Astrocyte of the spinal cord (primary cell): ENCODE measurements at places on chromosomes 3 and 15.
A peak's percentile ranks its signal among the peaks of the same experiment; 100 is the strongest.

DNA sequence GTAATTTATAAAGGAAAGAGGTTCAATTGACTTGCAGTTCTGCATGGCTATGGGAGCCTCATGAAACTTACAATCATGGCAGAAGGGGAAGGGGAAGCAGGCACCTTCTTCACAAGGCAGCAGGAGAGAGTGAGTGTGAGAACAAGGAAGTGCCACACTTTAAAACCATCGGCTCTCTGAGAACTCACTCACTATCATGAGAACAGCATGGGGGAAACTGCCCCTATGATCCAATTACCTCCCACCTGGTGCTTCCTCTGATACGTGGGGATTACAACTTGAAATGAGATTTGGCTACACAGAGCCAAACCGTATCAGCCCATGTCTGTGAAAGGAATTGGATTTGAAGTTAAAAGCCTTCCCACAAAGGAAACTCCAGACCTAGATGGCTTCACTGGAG lies 39.1 kb downstream of the TKT start:
- DNase-seq = no peak

DNA sequence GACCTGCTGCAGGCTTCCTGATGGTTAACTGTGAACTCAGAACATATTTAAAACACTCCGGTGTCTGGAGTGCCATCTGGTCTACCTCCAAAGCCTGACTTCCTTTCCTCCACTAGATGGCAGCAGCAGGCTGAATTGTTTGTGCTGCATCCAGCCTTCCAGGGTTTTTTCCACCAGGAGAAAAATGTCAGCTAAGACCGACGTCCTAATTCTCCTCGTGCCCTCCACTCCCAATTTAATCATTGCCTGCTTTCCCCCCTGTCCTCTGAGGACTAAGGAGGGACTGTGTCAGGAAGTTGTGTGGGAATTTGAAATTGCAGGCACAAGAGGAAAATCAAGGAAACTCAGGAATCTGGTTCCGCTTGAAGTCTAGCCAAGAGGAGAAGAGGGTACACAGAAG lies 165.2 kb upstream of the UMPS start:
- peak; percentile 73 for DNase-seq

GRCh38 chr3:58237941-58238681 lies 519 bp downstream of the ABHD6 start:
- DNase-seq = no peak

GRCh38 chr3:100416176-100416575 lies 14.8 kb downstream of the LNP1 start:
- no peak for DNase-seq

- no peak for DNase-seq
Measured at GRCh38 chr15:82020625-82021394, 25.0 kb downstream of the MEX3B start.

DNA sequence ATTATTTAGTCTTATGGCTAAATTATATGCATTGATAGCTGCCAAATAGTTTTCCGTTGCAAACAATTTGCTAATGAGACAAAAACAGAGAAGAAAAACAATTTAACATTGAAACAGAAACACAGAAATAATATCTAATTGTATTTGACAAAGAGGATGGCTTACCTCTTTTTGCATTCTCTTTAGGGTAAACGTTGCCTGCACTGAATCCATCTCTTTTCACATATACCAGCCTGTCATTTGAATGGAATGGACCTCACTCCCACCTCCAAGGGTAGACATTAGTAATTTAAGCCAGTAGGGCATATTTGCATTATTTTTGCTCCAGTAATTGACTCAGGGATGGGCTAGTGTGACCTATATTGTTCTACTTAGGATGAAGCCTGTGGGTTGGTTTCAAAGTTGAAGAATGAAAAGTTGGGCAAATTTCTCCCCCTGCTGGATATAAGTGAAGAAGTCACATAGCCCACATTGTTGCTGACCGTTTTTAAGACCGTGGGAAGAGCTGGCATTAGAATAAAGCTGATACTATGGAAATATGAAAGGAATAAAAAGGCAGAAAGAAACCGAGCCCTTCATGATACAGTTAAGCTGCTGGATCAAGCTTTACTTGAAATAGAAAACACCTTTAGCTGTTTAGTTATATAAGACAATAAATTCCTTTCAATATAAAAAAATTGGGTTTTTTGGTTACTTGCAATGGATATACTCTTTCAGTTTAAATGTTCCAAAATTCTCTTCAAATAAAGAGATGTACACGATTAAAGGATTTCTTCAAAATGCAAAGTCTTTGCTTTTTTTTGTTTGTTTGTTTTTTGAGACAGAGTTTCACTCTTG lies 26.9 kb downstream of the PIERCE2 start:
- peak; percentile 71 for DNase-seq

DNA sequence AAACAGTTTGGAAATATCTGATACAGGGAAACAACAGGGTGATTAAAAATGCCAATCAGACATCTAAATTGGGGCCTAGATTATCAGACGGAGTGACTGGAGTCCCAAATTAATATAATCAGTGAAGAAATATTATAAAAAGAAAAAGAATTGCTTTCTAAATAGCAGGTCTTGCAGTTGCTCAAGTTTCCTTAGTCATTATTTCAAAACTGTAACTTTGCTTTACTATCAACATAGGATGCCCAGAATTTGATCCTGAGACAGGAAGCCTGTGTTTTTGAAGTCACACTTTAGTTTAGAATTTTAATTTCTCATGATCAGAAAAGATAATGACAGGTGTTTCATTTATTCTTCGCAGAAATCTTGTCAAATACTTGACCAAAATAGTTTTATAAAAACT lies 105.9 kb downstream of the IL1RAP start:
- DNase-seq = no peak

- peak; percentile 60 for DNase-seq
Measured at GRCh38 chr3:154954757-154955156, 125.4 kb upstream of the MME start.

GRCh38 chr3:154182975-154183374 lies 61.8 kb downstream of the ARHGEF26 start:
- no peak for DNase-seq

GRCh38 chr3:62145086-62145757 lies 228.1 kb downstream of the FEZF2 start:
- no peak for DNase-seq

GRCh38 chr3:149332227-149332765 lies 1.1 kb downstream of the TM4SF18 start:
- no peak for DNase-seq

GRCh38 chr15:90934256-90934948 lies 683 bp upstream of the UNC45A start:
- peak; percentile 82 for DNase-seq

GRCh38 chr3:192817053-192817452 lies 89.7 kb upstream of the FGF12 start:
- DNase-seq = peak; percentile 57

DNA sequence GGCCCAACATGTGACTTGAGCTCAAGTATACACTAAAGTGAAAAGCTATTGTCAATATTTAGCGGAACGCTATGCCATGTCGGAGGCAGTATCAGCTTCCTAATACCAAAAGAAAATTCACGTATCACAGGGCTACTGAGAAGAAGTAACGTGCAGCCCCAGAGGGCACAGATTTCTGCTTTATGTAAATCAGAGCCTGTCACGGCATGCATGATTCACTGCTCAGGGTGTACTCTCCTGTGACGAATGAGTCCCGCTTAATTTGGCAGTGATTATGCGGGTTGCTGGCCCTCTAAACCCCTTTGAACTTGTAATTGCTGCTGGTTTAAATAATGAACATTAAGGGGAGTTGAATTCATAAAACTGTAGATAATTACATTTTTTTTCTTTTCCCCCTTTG lies 85.3 kb downstream of the MEIS2 start:
- peak; percentile 47 for DNase-seq

DNA sequence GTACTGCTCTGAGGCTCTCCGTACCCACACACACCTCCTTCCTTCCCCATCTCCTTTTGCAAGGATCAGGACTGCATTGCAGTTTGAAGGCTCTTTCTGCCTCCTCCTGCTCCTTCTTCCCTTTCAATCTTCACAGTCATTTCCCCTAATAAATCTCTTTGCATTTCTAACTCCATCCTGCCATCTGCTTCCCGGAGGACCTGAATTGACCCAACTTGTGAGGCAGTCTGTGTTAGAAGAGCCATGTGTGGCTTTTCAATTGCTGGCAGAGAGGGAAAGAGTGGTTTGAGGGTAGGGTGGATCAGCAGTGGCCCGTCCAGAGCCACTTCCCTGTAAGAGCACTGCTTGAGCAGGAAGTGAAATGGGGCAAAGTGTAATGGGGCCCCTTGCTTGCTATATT lies 35.8 kb downstream of the ANAPC13 start:
- no peak for DNase-seq

- DNase-seq = no peak
Measured at GRCh38 chr15:100783760-100784492, 95.7 kb upstream of the ALDH1A3 start.

DNA sequence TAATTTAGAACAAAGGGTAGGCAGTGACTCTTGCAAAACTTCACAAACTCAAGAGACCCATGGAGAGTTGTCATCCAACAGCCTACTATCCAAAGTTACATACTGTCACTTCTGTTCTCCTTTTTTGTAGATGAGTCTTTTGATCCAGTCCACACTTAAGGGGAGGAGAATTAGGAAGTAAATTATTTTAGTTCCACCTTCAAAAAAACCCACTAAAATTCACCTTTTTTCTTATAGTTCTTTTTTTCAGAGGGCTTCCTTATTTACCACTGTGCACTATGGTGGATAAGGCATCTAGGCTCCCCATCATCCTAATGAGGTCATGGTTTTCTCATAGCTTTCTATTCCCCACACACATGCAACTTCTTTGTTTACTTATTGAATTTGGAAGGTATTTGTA lies 8.6 kb upstream of the TCAIM start:
- DNase-seq = no peak

- peak; percentile 23 for DNase-seq
Measured at GRCh38 chr15:101105059-101105891, 146.6 kb downstream of the CHSY1 start.

DNA sequence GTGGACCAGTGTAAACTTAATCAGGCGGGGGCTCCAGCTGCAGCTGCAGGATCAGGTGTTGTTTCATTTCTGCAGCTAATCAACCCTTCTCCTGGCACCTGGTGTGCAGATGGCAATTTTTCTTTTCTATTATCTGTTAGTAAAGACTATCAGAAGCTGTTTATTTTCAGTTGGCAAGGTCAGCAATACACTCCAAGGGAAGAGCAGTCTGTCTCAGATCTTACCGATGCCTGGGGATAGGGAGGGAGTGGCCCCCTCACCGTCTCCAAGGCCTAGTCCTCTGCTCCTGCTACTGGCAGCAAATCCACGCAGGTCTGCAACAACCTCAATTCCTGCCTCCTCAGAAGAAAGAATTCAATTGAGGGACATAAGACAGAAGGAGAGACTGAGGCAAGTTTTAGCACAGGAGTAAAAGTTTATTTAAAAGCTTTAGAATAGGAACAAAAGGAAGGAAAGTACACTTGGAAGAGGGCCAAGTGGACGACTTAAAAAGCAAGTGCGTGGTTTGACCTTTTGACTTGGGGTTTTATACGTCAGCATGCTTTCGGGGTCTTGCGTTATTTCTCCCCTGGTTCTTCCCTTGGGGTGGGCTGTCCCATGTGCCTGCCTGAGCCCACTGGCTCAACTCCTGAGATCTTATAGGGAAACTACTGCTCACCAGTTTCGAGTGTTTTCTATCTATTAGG lies 9.2 kb downstream of the CCRL2 start:
- DNase-seq = no peak

DNA sequence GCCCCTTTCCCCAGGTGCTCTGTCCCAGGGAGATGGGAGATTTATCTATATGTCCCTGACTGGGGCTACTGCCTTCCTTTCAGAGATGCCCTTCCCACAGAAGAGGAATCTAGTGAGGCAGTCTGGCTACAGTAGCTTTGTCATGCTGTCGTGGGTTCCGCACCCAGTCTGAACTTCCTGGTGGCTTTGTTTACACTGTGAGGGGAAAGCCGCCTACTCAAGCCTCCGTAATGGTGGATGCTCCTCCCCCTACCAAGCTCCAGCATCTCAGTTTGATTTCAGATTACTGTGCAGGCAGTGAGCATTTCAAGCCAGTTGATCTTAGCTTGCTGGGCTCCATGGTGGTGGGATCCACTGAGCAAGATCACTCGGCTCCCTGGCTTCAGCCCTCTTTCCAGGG lies 35.4 kb upstream of the SLC7A14 start:
- no peak for DNase-seq

GRCh38 chr15:84685304-84685703 lies 27.3 kb upstream of the NMB start:
- DNase-seq = peak; percentile 84

- no peak for DNase-seq
Measured at GRCh38 chr15:67809866-67810265, 15.4 kb upstream of the SKOR1 start.

DNA sequence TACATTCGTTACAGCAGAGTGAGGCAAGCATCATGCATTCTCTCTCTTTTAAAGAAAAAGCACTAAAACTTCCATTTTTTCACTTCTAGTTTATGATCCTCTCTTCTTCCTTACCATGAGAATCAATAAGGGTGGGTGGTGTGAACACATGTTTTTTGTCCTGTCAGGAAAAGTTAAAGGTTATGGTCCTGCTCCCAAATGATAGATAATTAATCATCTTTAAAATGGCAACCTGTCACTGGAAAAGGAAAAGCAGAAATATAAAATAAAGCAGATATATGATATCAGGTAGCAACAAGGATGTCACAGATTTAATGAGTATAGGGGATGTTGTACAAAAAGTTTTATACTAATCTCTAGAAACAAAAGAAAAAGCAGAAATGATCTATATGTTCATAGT lies 56.4 kb upstream of the PHLDB2 start:
- no peak for DNase-seq

GRCh38 chr15:91576096-91576495 lies 277.4 kb upstream of the SLCO3A1 start:
- DNase-seq = no peak

DNA sequence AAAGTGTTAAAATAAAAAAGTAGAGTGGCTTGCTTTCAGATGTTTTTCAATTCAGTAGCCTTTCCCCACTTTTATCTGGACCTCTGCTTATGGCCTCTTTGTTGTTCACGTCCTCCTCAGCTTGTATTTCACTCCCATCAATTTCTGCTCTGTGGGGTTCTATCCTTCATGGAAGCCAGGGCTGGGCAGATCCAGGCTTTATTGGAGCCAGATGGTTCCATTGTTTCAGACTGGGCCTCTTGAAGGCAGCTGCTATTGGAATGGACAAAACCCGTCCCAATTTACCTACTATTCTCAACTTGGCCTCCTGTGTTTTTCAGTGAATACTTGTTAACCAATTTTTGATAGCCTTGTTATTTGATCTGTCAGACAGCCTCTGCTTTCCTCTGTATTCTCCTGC lies 10.9 kb upstream of the AADACL2 start:
- no peak for DNase-seq

DNA sequence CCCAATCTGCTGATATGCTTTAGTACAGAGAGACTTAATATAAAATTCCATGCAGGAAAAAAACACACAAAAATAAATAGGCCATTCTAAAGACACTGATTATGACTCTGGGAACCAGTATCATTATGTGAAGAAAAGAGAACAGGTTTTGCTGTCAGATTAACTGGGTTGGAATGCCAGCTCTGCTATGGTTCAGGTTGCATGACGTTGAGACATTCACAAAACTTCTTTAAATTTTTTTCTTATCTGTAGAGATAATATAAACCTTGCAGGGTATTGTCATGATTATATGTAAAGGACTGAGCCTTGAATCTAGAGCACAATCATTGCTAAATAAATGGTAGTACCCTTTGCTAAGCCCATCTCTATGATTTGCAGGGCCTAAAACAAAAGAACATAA lies 86.0 kb downstream of the CPNE4 start:
- DNase-seq = no peak

- DNase-seq = peak; percentile 64
Measured at GRCh38 chr3:32176989-32177701, 61.3 kb upstream of the CMTM8 start.

GRCh38 chr3:127065561-127066290 lies 82.8 kb downstream of the PLXNA1 start:
- DNase-seq = peak; percentile 8
